ENCODE measurements at places on chromosomes 5 and 9.

DNA sequence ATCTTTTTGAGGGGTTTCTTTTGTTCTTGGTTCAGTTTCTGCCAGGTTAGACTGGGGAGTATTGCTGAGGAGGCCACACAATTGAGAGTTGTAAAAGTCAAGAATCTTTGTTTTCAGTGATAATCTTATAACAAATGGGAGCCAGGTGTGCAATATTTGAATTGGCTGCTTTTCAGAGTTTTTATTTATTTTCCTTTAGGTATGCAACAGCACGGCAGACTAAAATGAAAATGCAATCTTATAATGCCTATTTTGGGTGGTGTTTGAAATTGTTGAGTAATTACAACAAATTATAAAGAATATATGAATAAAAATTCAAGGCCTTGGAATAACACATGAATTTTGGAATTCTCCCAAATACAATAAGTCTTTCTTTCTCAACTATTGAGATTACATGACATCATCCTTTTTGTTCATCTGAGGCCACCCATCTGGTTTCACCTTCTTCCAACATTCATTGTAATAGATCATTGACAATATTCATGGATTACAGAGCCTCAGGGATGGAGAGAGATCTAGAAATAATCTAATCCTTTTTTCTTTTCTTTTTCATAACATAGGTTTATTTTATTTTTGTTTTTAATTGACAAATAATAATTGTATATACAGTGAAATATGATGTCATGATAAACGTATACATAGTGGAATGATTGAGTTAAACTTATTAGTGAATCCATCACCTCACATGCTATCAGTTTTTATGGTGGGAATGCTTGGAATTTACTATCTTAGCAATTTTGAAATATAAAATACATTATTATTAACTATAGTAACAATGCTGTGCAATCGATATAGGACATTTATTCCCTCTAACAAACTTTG lies 1061.0 kb downstream of the NR2F1-AS1 start:
- no peak for DNase-seq

DNA sequence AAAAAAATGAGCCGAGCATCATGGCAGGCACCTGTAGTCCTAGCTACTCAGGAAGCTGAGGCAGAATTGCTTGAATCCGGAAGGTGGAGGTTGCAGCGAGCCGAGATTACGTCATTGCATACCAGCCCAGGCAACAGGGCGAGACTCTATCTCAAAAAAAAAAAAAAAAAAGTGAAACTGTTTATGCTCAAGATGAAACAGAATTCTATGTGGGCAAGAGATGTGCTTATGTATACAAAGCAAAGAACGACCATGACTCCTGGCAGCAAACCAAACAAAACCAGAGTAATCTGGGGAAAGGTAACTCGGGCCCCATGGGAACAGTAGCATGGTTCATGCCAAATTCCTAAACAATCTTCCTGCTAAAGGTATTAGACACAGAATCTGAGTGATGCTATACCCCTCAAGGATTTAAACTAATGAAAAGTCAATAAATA lies 32.6 kb upstream of the PLAC8L1 start:
- DNase-seq = no peak

GRCh38 chr5:91229031-91229727 lies 153.9 kb downstream of the ARRDC3 start:
- DNase-seq = no peak

DNA sequence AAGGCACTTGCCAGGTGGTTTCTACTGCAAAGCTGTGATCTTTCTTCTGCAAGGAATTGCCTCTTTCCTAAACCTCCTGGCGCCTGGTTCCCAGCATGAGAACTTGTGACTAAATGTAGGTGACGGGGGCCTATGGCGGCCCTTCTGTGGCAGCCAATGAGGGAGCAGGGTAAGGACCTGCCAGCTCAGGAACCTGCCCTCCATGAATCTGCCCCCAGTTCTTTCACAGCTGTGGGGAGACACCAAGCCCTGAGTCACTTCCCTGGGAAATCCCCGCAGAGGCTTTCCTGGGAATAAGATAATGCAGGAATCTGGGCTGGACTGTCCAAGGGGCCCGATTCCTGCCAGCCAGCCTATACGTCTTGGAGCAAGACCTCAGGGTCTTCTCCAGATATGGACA lies 56.7 kb upstream of the CTNNA1 start:
- no peak for DNase-seq

- no peak for DNase-seq
Observed at GRCh38 chr5:142807372-142807911, 37.3 kb downstream of the ARHGAP26 start.

GRCh38 chr5:154727361-154727760 lies 27.8 kb upstream of the LARP1 start:
- DNase-seq = no peak

GRCh38 chr9:13857521-13857920 lies 456.4 kb downstream of the NFIB start:
- DNase-seq = no peak

GRCh38 chr9:135357863-135358551 lies 121.6 kb upstream of the PPP1R26 start:
- DNase-seq = no peak

DNA sequence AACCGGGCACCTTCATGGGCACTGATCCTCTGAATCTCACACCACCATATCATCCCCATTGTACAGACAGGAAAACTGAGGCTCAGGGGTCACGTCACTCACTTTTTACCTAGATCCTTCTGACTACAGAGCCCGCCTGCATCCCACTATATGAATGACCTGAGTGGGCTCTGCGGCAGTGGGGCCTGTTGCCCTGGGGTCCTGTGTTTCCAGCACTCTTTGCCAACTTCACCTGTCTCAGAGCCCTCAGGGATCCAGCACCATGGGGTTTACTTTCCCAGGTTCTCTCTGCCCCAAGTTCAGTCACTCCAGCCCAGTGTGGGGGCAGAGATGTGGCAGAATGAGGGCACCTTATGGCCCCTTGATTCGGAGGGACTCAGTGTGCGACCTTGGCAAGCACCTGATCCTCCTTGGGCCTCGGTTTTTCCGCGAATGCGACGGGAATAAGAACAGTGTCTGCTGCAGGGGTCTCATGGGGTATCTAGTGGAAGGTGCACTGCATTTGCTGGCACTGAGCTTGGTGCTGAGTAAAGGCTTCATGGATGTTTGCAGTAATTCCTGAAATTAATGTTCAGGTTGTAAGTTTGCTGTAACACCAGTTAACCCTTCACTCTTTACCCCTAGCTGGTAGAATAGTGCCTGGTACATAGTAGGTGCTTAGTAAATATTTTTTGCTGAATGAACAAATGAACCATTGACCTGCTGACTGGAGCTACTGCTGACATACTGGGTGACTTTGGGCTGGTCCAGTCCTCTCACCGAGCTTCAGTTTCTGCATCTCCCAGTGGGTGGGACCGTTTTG lies 47.1 kb upstream of the BOD1 start:
- no peak for DNase-seq

GRCh38 chr9:113910036-113910639 lies 34.0 kb downstream of the ZNF618 start:
- no peak for DNase-seq

DNA sequence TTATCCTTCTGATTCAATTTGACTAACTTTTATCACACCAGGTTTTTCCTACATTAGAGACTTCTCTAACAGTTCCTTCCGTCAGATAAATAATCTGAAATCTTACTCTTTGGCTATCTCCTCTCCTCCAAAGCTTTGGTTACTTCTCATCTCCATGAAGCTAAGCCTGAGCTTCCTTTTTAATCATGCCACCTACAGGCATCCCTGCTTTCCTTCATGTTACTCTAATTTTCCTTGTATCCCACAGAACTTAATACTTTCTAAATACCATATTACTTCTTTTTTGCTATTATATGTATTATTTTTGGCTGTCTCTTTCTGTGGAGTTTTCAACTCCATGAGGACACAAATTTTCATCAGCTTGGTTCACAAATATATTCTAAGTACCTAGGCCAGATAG lies 49.7 kb downstream of the C9 start:
- peak; percentile 20 for DNase-seq

- no peak for DNase-seq
Observed at GRCh38 chr5:111779260-111779921, 22.4 kb upstream of the NREP start.

- no peak for DNase-seq
Observed at GRCh38 chr5:39214912-39215709, 4.3 kb downstream of the FYB1 start.

DNA sequence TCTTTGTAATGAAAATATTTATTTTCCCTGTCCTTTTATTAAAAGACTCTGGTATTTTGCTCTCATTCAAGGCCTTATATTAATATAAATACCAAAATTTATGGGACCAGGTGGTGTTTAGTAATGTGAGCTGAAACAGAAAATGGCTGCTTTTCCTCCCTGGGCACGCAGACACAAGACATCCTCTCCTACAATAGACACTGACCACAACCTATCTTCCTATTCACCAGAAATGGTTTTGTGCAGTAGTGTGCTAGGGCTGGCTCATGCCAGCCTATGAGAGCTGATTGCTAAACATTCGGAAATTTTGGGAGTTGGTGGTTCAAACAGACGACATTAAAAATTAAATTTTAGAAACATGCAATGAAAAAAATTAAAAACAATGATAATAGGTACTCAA lies 338.2 kb downstream of the BNC2 start:
- DNase-seq = no peak

DNA sequence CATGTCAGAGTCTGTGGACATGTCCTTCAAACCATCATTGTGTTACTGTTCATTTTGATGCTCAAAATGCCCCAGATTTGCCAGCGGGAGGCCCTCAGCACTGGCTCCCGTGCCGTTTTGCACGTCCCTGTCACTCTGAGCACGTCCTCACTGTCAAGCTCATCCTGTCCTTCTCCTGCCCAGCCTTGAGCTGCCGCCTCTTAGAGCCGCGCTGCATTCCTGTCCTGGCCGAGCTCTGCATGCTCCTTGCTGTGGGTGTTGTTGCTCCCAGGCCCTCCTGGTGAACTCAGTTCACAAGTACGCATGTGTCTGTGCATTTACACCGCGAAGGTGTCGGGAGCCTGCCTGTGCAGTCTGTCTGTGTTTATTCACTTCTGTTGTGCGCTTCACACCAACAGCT lies 62.2 kb downstream of the WNK2 start:
- no peak for DNase-seq

GRCh38 chr9:3520564-3520963 lies 5.2 kb downstream of the RFX3 start:
- DNase-seq = no peak

GRCh38 chr5:39119404-39120051 lies 45.3 kb upstream of the RICTOR start:
- no peak for DNase-seq
